ENCODE measurements at places on chromosomes 11 and 22.

GRCh38 chr11:103079833-103080232 lies 12.1 kb downstream of the DCUN1D5 start:
- no peak for DNase-seq

DNA sequence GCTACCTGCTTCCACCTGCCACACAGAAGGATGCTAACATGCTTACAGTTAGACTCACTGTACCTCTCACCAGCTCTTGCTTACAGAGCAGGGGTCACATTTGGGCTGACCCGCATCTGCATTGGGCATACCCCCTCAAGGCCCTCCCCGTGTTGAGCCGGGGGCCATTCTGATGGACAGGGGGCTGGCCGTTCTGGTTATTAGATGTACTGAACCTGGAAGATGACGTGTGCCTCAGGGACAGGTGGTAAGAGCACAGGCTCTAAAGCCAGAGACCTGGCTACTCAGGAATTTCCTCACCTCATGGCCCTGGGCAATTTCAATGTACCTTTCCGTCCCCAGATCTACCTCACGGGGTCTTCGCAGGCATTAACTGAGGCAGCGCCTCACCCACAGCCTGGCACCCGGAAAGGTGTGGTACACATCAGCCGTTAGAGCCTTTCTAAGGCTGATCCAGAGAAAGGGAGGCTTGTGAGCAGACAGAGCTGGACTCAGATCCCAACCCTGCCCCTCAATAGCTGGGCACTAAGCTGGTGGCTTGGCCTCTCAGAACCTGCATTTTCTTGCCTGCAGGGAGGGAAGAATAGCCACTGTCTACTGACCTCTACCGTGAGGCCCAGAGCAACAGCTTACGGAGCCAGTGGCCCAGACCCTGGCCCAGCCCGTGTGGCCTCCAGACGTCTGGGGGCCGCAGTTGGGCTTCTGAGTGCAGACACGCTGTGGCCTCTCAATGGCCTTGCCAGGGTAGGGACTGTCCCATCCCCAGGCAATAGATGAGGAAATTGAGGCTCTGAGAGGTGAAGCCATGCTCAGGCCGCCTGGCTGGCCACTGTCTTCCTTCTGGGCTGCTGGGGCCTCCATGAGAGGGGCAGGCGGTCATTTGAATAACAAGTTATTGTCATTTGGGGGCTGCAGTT lies 100.6 kb downstream of the MORC2 start:
- no peak for DNase-seq

GRCh38 chr11:19426756-19427403 lies 186.1 kb upstream of the E2F8 start:
- DNase-seq, result no peak

GRCh38 chr22:50456466-50457234 lies 18.2 kb downstream of the SBF1 start:
- peak; percentile 1 for DNase-seq

GRCh38 chr11:115645631-115646317 lies 141.6 kb upstream of the CADM1 start:
- DNase-seq, result peak; percentile 80

- DNase-seq, result no peak
These were observed 15.0 kb downstream of the PLCB3 start for GRCh38 chr11:64266339-64266738.

DNA sequence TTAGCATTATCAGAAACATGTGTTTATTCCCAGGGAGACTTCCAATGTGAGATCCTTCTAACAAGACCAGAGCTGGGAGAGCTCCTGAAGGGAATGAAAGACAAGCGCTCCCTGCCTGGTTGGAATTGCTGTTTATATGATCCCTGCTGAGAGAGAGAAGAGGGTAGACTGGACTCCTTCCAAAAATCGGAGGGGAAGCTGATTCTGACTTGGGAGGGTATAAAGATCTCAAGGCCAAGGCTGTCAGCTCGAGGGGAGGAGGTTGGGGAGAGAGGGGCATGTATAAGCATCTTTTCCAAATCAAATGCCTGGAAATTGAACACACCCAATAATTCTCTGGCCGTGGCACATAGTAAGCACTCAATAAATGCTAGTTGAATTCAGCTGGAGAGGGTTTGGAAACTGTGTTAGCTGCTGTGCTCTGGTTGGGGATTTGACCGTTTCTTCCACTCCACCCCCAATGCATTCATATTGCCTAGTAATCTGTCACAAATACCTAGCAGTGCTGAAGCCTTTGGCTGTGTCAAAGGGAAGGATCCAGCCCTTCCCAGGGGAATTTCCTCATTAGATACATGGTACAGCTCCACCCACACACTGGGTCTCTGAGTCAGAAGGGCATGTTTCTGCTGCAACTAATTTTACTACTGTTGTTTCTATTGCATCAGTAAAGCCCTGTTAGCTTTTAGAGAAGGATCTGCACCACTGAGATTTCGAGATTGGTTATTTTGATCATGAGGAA lies 61.5 kb downstream of the CACNG2 start:
- no peak for DNase-seq

GRCh38 chr11:116257092-116257491 lies 515.7 kb downstream of the BUD13 start:
- peak; percentile 13 for DNase-seq

GRCh38 chr11:8698917-8699441 lies 16.4 kb downstream of the RPL27A start:
- DNase-seq, result no peak

- no peak for DNase-seq
These were observed 23.6 kb downstream of the ADM start for GRCh38 chr11:10328314-10329098.

- DNase-seq, result peak; percentile 89
These were observed 27.8 kb upstream of the AMOTL1 start for GRCh38 chr11:94740083-94741021.

DNA sequence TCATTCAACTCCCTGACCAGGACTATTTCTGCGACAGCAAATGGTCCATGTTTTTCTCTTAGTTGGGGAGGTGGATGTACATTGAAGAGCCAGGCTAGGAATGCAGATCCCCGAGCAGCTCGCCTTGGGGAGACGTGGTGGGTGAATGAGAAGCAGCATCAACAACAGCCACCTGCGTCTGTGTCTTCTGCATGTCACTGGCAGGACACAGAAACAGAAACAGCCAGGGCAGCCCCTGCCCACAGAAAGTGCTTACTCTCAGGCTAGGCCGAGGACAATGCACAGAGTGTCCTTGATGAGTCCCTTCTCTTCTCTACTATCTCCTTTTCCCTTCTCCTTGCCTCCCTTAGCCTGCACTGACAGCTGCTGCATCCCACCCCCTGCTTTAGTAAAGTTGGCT lies 541.9 kb upstream of the CADM1 start:
- no peak for DNase-seq

GRCh38 chr22:19422440-19423301 lies 8.9 kb downstream of the HIRA start:
- DNase-seq, result no peak

- no peak for DNase-seq
These were observed 18.2 kb downstream of the KCNQ1OT1 start for GRCh38 chr11:2681408-2682145.

- DNase-seq, result no peak
These were observed 9.7 kb upstream of the MPPED1 start for GRCh38 chr22:43402128-43402527.

DNA sequence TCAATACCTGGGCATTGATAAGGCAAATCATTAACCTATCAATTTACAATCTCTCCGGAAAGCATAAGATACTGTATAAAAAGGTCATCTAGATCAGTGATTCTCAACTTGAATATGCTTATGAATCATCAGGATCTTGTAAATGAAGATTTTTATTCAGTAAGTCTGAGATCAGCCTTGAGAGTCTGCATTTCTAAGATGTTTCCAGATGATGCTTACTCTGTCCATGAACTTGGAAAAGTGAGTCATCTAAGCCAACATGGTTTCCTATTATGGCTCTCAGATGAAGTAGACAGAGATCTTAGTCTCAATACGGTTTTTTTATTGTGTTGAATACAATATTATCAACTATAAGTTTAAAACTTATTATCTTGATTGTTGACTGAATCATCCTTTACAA lies 226.4 kb upstream of the KIRREL3 start:
- DNase-seq, result no peak

- no peak for DNase-seq
These were observed 31.1 kb upstream of the LYVE1 start for GRCh38 chr11:10599388-10600175.

Measured in NCI-H1417 (cell line).